ENCODE measurements at places on chromosomes 3 and 15. TPM values are rescaled to one million over a fixed set of nuclear protein-coding genes. Genes with fewer than 3 reads are reported as not detected.

DNA sequence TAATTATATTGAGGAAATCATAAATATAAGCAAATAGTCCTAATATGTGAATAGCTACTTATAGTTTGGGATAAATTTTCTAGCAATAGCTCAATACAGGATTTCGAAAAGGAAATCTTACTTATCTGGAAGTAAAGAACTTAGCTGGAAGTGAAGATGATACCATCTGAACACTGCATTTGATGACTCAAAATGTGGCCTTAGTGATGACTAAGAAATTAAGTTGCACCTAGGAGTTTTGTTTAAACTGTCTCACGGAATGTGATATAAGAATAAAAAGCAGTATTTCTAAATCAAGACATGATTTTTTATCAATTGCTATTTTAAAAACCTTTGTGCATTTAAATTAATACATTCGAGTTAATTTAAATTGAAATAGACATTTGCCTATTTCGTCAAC lies 91.2 kb downstream of the EOMES start:
- no peak for DNase-seq
- H3K27ac ChIP-seq = no peak overlapping the region
- H3K4me1 ChIP-seq = 0 out of 2 replicates have a peak, but pooled peaks cover 9% of the 10 kb centered on the region
- no peak overlapping the region for H3K4me3 ChIP-seq

DNA sequence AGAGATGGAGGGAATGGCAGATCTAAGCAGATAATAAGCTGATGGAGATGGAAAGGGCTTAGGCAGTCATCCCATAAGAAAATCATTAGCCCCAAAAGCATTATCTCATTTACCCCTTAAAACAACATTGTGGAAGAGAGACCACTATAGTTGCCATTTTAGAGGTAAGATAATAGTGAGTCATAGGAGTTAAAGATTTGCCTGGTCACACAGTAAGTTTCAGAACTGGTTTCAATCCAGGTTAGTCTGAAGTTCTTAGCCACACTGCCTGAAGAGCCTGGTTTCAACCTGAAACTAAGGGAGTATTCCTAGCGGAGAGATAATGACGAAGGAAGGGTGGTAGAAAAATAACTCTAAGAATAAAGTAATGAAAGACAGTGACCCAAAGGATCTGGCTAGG lies 13.0 kb upstream of the UBR1 start:
- no peak for DNase-seq
- H3K36me3 ChIP-seq = no peaks in the 10 kb centered on the region
- H3K27ac ChIP-seq = no peak overlapping the region
- H3K4me1 ChIP-seq = no peaks in the 10 kb centered on the region
- H3K27me3 ChIP-seq = no peaks in the 10 kb centered on the region

Gene TLE3
- 96.0 TPM for total RNA-seq

Gene LCTL
- not detected for total RNA-seq

- no peak for DNase-seq
- no peaks in the 10 kb centered on the region for H3K36me3 ChIP-seq
- H3K27me3 ChIP-seq = no peaks in the 10 kb centered on the region
- H3K27ac ChIP-seq = no peak overlapping the region
- no peaks in the 10 kb centered on the region for H3K4me1 ChIP-seq
These were observed 32.6 kb downstream of the BBX start for GRCh38 chr3:107555359-107555758.

GRCh38 chr3:79973482-79973881 lies 205.7 kb upstream of the ROBO1 start:
- no peaks in the 10 kb centered on the region for H3K36me3 ChIP-seq
- H3K4me1 ChIP-seq = no peaks in the 10 kb centered on the region

DNA sequence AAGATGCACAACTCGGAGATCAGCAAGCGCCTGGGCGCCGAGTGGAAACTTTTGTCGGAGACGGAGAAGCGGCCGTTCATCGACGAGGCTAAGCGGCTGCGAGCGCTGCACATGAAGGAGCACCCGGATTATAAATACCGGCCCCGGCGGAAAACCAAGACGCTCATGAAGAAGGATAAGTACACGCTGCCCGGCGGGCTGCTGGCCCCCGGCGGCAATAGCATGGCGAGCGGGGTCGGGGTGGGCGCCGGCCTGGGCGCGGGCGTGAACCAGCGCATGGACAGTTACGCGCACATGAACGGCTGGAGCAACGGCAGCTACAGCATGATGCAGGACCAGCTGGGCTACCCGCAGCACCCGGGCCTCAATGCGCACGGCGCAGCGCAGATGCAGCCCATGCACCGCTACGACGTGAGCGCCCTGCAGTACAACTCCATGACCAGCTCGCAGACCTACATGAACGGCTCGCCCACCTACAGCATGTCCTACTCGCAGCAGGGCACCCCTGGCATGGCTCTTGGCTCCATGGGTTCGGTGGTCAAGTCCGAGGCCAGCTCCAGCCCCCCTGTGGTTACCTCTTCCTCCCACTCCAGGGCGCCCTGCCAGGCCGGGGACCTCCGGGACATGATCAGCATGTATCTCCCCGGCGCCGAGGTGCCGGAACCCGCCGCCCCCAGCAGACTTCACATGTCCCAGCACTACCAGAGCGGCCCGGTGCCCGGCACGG lies 991 bp downstream of the SOX2 start:
- peak overlapping the region; percentile 78 for H3K4me3 ChIP-seq
- peak; percentile 39 for DNase-seq
- peaks cover 18% of the 10 kb centered on the region for H3K4me1 ChIP-seq
- no peaks in the 10 kb centered on the region for H3K36me3 ChIP-seq

Gene FETUB
- total RNA-seq = 0.30 TPM

DNA sequence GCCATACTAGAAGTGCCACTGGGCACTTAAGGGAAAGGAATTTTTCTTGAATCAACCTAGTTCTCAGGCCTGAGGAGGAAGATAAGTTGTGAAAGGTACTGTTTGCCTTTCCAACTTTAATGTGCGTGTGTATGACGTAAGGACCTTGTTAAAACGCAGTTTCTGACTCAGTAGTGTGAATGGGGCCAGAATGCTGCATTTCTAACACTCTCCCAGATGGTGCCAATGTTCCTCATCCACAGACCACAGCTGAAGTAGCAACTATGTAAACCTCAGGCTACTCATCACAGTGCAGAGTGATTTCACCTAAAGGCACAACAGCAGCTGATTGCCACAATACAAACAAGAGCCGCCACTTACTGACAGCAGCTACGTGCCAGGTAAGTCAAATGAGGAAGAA lies 103.6 kb downstream of the OTOL1 start:
- no peaks in the 10 kb centered on the region for H3K27me3 ChIP-seq
- no peaks in the 10 kb centered on the region for H3K4me1 ChIP-seq
- H3K4me3 ChIP-seq = no peak overlapping the region
- no peak overlapping the region for H3K27ac ChIP-seq
- H3K36me3 ChIP-seq = no peaks in the 10 kb centered on the region

DNA sequence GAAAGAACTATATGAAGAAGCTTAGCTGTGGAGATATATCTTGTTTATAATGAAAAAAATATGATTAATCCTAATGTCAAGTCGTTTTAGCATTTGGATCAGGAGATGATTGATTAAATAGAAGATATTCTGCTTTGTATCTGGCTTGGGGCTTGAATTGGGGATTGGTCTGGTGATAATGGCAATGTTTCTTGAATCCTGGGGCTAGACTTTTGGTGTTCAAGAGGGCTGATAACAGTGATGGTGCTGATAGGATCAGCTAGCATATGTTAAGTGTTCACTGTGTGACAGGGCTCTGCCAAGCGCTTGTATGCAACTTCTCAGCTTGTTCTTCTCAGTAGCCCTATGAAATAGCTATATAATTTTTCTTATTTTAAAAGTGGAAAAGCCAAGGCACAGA lies 20.2 kb downstream of the CNOT10 start:
- H3K36me3 ChIP-seq = no peaks in the 10 kb centered on the region
- DNase-seq = no peak
- H3K27ac ChIP-seq = no peak overlapping the region
- H3K4me1 ChIP-seq = peaks cover 25% of the 10 kb centered on the region
- H3K27me3 ChIP-seq = no peaks in the 10 kb centered on the region
- no peak overlapping the region for H3K4me3 ChIP-seq

DNA sequence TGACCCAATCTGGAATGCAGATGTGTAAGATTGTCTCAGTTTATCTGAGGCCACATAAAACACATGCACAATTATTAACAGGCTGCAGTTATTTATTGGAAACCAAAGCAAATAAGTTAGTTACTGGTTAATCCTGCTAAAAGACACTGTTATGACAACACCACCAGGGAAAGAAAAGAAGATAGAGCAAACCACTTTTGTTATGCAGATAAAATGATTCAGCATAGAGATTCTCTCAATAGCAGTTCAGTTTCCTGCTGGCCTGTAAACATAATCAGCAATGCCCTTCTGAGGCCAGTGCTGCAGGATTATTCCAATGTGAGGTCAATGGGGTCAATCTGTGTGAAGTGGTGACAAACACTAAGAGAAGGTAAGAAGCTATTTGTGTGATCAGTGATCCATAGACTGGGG lies 244.4 kb downstream of the ZBTB20 start:
- H3K4me1 ChIP-seq = peaks cover 17% of the 10 kb centered on the region
- no peak overlapping the region for H3K4me3 ChIP-seq
- no peak overlapping the region for H3K27ac ChIP-seq
- no peak for DNase-seq
- H3K36me3 ChIP-seq = no peaks in the 10 kb centered on the region
- no peaks in the 10 kb centered on the region for H3K27me3 ChIP-seq

Gene PRICKLE2
- 6.0 TPM for total RNA-seq

GRCh38 chr3:196351541-196351940 lies 13.4 kb upstream of the TM4SF19 start:
- H3K27ac ChIP-seq = no peak overlapping the region
- peaks cover 1% of the 10 kb centered on the region for H3K36me3 ChIP-seq
- no peak overlapping the region for H3K4me3 ChIP-seq
- no peaks in the 10 kb centered on the region for H3K27me3 ChIP-seq
- DNase-seq = no peak

DNA sequence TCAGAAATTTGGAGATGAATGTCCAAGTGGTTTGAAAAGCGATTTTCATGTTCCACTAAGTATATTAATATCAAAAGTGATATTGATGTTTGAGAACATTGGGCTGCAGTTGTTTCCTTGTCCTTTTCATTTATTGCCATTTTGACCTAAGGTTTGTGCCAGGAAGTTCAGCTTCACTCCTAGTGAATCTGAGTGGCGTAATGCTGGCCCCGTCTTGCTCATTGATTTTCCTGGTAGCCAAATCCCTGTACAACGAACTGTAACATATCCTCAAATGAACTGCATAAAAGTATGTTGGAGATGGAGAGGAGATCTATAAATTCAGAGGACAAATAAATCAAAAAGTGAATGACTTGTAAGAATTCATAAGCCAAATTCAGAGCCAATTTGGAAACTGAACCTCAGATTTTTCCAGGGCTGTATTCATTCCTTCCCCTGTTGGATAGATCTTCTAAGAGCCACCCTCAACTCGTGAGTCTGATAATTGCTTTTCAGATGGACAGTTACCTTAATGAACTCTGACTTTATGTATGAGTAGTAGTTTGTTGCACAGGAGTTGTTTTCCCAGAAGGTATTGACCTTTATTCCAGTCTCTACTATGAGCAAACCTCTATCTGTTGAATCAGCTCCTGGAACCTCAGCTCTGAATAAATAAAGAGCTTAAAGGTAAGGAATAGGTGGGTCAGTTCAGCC lies 72.8 kb downstream of the ITPR1 start:
- no peak for DNase-seq
- H3K36me3 ChIP-seq = no peaks in the 10 kb centered on the region
- H3K4me3 ChIP-seq = no peak overlapping the region

Gene LRRC34
- not detected for total RNA-seq

DNA sequence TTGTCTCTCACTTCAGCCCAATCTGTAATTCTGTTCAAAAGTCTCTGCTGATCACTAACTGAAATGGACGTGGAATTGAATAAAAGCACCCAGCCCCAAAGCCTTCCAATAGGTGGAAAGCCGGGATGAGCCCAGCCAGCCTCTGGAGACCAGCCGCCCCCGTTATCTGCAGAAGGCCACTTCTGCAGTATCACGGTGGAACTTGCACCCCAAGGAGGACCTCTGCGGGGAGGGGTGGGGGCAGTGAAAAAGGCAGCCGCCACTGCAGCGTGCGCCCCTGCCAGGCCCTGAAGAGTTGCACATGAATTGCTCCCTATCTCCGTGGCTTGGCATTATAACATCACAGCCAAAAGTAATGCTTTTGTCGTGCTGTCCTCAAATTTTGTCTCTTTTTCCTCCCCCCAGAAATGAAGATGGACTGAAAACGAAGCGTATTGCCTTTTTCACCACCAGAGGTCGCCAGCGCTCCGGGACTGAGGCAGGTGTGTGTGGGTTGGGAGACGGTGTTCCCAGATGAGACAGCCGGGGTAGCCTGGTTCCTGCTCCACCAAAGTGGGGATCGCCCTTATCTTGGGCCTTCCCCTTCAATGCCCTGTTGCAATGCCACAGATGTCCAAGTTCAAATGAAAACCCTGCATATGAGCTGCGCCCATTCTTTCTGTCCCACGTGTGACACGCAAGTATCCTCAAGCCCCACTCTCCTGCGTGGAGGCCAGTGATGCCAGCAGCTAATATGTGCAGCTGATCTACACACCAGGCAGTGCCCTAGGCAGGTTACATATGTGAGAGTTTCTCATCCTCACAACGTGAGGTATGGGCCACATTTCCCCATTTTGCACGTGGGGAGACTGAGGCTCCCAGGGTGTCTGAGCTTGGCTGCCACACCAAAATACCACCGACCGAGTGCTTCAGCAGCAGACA lies 96.0 kb downstream of the LRRK1 start:
- no peaks in the 10 kb centered on the region for H3K4me1 ChIP-seq
- H3K27ac ChIP-seq = no peak overlapping the region
- H3K4me3 ChIP-seq = no peak overlapping the region

DNA sequence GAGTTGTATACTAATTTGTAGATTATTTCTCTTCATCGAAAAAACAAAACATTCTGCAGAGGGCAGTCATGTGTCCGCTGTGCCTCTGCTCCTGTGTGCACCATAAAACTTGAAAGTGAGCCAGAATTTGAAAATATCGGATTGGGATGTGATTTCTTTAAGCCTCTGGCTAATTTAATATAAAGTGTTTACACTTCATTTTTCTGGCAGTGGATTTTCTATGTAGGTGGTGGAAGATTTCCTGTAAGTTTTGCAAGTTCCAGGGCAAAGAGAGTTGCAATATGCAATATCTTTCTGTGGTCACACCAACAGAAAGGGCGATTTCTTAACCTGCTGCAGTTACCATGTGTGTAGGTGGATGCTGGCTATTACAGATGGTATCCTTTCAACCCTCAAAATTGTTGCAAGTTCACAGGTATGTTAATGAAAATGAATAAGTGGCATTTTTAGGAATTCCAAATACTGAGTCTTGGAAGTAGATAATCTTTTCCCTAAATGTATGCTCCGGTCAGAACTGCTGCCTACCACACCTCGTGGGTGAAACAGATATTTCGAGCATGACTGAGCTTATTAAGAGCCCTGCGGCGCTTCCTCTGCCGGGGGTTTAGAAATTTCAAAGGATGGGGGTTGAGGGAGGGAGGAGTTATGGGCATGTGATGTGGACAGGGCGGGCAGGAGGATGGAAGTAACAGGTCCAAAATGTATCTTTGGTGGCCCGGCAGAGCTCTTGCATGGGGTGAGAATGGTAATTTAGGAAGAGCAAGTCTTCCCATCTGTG lies 134.0 kb downstream of the PGPEP1L start:
- H3K27me3 ChIP-seq = no peaks in the 10 kb centered on the region
- DNase-seq = no peak
- no peak overlapping the region for H3K4me3 ChIP-seq
- peaks cover 17% of the 10 kb centered on the region for H3K4me1 ChIP-seq

Gene CHRNB4
- total RNA-seq = 1.3 TPM

Gene ITIH3
- total RNA-seq = 0.23 TPM

Gene SLC22A13
- total RNA-seq = 0.63 TPM
